ENCODE measurements at places on chromosomes 5 and 9.
A peak's percentile ranks its signal among the peaks of the same experiment; 100 is the strongest.

- DNase-seq: no peak
These were observed 1.4 kb downstream of the GNAQ start for GRCh38 chr9:78030296-78030552.

DNA sequence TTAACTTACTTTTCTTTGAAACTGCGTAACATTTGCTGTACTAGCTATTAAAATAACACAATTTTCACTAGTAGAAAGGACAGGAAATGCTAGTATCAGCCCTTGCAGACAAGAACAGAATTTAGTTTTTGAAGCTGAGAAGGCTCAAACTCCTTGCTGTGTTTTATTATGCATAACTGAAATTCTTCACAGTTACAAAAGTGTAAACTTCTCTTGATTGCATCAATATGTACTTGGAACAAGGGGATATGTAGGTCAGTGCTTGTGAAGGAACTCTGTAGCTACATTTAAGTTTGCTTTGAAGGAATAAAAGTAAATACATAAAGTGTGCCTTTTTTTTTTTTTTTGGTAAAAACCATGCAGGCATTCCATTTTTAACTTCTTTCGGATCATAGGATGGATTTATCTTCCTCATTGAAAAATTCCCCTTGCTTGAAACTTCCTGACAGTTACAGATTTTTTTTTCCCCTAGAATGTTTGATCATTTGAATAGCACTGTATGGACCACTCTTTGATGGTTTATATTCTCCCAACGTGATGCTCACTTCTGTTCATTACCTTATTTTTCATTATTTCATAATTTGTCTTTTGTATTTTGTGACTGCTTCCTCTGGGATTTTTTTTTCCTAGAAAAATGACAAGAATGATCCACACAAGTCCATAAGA is 94.9 kb upstream of the DAB2 start:
- peak; percentile 66 for DNase-seq

- DNase-seq: no peak
These were observed 49.4 kb downstream of the ATP10B start for GRCh38 chr5:160802592-160802991.

DNA sequence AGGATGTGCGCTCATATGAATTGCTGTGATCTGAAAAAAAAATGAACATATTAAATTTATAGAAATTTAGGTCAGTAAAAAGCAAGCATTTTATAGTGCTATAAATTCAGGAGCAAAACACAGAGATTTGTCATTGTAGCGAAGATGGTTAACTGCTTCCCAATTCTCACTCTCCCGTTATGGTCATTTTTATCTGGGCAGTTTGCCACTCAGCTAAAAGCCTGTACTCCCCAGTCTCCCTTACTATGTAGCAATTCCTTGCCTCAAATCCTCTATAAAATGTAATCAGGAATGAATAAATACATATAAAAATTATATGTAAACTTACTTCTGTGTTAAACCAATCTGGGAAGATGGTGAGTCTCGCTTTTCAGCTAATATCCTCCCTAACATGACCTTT is 471.5 kb downstream of the HINT1 start:
- no peak for DNase-seq

GRCh38 chr9:35114113-35114839 is 1.4 kb downstream of the ATOSB start:
- no peak for DNase-seq

DNA sequence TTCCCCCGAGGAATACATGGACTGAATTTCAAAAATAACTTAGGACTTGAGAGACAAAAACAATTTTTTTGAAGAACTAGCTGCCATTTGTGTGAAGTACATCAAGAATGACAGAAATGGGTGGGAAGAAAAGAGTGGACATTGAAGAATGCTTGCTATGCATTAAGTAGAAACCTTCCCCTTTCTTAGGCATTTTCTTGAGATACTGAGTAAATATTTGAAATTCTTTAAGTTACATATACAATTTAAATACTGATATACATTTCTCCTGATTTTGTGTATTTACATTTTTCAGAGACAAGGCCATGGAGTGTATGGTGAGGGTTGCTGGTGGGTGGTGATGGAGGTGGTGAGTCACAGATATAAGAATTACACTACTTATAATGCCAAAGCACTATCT is 319.3 kb upstream of the ADAMTSL1 start:
- no peak for DNase-seq

DNA sequence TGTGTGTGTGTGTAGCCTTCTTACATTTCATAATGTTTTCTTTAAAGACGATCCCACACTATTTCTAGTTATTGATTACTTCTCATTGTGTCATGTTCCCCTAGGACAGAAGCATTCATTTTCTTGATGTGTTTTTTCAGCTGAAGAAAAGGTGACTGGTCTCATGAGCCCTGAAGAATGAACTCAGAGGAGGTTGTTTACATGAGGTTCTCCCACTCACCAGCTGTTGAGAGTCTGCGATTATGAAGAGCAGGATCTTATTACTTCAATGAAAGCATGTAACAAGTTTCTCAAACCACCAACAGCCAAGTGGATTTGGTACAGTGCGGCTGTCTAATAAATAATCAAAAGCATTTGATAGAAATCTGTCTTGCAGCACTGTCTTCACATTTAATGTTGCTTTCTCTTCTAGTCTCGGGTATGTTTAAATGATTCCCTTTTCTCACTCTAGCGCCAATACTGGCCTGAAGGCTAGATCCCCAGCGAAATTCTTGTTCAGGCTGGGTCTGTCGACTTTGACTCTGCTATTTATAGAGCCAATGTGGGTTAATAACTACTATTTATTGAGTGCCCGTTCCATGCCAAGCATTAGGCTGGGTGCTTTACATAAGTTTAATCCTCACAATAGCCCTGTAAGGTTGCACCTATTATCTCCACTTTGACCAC is 9.6 kb upstream of the FSD1L start:
- no peak for DNase-seq

Data from HS-27A (cell line).